Thoracic aorta (tissue), 2 donors: ENCODE measurements at places on chromosomes 4 and X. TPM values are rescaled to one million over a fixed set of nuclear protein-coding genes. Genes with fewer than 3 reads are reported as not detected.

FGFBP1 gene
- total RNA-seq, result not detected

- DNase-seq, result no peak
Measured at GRCh38 chrX:16114611-16115010, 8.8 kb upstream of the GRPR start.

CENPVL2 gene
- total RNA-seq, result not detected

CXCL1 gene
- 8.7 TPM for total RNA-seq

DNA sequence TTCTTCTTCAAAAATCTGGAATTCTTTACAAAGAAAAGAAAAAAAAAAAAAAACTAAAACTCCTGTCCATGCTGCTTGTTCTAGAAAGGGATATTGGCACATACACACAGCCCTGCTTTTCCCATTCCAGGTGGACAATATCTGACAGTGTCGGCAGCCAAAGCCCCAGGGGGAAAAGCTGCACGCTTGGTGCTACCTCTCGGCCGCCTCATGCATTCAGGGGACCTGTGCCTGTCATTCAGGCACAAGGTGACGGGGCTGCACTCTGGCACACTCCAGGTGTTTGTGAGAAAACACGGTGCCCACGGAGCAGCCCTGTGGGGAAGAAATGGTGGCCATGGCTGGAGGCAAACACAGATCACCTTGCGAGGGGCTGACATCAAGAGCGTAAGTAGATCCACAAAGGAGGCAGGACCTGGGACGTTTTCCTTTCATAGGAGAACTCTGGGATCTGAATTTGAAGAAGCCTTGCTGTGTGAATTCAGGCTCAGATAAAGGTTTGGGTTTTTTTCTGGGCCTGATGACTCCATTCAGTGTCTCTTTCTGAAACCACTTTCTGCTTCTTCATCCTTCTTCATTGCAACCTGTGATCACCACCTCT lies 71.9 kb downstream of the NPNT start:
- DNase-seq, result no peak

DNA sequence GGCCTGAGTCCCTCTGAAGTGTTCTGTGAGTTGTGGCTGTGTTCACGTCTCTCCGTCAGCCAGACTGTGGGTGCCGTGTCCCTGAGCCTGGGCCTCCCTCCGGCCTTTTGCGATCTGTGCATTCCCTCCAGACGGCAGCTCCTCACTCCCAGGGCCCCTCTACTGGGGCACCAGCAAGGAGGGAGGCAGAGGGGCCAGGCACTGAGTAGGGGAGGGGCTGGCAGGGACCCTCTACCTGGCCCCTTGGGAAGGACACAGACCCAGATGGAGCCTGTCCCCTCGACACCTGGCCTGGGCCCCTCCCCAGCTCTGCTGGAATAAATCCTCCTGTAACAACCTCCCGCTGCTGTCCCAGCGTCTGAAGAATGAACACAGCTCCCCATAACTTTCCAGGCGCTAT lies 110.0 kb upstream of the NKX1-1 start:
- no peak for DNase-seq

DNA sequence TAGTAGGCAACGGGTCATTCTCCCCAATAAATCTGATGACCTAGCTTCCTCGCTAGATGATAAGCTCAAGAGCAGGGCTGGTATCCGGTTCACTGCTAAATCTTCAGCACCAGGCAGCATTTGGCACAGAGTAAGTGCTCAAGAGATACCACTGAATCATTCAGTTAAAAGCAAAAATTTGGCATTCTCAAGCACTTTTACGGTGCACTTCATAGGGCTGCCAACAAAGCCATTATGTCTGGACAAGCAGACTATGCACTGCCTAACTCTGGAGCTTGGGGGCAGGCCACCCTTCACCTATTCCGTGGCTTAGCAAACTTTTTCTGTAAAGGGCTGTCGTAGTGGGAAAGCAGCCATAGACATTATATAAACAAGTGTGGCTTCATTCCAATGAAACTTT lies 23.8 kb upstream of the CXorf38 start:
- DNase-seq, result no peak
